ENCODE measurements at places on chromosomes 16 and 17.

- DNase-seq = no peak
Observed at GRCh38 chr16:83118365-83118764, 491.6 kb downstream of the CDH13 start.

DNA sequence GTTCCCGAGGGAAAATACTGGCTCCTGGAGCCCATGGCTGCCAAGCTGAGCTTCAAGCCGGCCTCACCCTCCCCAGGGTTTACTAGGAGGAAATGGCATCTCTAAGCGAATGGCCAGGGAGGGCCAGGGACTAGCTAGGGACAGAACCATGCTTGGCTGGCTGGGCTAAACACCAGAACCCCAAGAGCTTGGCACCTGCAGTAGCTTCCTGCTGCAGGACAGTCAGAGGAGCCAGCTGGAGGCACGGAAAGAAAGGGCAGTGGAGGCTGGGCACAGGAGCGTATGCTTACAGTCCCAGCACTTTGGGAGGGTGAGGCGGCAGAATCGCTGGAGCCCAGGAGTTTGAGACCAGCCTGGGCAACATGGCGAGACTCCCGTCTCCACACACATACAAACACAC is 33.7 kb downstream of the PEMT start:
- no peak for DNase-seq

- no peak for DNase-seq
Observed at GRCh38 chr17:31743797-31744196, 115.2 kb downstream of the COPRS start.

- DNase-seq = no peak
Observed at GRCh38 chr16:49849037-49849753, 6.7 kb downstream of the ZNF423 start.

GRCh38 chr16:55273959-55274358 is 50.0 kb upstream of the IRX6 start:
- no peak for DNase-seq

DNA sequence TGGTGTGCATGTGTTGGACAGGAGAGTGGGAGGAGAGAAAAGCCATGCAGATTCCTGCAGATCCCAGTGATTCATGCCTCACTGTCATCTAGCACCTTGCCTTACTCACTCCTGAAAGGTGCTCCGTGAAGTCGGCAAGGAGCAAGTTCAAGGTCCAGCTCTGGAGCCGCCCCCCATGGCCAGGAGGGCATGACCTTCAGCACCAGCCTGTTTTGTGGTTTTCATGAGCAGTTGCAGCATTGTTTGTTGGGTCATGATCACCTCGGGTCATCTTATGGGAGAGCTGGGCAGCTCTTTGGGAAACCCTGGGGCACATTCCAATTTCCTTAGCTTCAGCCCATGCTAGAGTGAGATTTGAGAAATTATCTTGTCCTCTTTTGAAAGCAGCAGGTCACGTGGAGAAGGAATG is 137.5 kb upstream of the IRX3 start:
- DNase-seq = no peak

DNA sequence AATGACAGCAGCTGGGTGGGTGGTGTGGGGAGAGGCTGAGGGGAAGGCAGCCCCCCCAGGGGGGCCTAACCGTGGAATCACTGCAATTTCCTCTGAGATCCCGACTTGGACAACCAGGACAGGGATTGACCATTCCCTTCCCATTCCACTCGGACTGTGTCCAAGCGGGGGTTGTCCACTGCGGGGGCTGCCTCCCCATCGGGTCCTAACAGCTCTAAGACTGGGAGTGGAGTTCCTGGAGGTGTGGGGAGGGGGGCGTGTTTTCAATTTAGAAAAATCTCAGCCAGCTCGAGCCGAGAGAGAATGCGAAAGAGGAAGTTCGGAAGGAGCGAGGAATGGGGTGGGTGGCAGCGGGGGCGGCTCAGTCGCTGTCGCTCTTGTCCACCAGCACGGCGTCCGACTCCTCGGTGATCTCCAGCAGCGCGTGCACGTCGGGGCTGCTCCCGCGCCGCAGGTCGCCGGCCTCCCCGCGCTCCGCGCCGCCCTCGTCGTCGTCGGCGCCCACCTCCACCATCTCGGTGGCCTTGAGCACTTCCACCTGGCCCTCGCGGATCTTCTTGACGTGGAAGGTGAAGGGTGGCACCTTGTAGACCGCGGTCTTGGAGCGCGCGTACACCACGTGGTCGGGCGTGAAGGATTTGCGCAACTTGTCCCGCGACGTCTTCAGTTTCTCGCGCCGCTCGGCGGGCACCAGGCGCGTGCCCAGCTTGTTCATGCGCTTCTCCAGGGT is 16.2 kb upstream of the STAT3 start:
- no peak for DNase-seq

DNA sequence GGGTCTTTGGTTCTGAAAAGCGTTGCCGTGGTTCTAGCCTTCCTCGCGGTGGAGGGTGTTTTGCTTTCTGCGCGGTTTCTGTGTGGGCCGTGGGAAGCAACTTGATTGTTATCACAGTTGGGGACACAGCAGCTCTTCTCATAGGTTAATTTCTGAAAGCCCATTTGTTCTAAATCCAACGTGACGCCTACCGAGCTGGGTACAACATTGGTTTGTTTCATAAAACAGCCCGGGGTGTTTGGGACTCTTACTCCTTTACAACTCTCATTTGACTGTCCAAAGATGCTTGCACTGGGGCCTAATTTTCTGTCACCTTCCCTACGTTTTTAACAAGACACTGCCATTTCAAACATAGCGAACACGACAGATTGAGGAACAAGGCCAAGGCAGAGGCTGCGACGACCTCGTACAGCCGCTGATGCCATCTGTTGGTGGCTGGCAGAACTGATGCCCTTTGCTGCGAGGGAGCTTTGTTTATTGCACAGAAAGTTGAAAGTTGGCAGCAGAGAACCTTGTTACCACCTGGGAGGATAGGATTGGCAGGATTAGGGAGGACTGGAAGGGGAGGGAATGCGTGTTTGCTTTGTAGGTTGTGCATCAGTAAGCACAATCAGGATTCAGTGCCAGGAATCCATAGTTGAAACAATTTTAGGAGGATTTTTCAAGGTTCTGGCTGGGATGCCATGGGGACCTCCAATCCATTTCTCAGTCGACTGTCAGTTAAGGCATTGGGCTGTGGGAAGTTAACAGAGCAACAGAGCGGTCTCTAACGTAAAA is 98.3 kb downstream of the PITPNC1 start:
- DNase-seq = peak; percentile 81
